KG1 (cell line): ENCODE measurements at places on chromosomes 1 and 21.

- no peak for DNase-seq
Observed at GRCh38 chr1:206466840-206467649, 3.2 kb upstream of the IKBKE start.

DNA sequence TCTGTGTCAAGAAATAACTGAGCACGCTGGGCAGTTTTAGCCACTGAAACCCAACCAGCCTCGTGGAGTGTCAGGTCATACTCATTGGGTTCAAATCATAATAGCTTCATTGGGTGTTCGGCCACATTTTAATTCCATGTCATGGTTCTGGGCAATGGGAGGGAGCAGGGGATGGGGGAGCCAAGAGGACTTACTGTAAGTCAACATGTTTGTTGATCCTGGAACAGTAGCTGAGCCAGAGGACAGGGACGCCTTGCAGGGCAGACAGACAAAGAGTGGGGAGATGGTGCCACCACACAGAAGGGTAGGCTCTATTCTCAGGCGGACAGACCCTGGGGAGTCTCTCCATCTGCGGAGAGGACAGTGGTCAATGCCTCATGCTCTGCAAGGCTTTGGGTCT, 161.1 kb downstream of the ZBTB18 start:
- DNase-seq = no peak

- no peak for DNase-seq
Observed at GRCh38 chr21:39612233-39613040, at the start of gene B3GALT5. Gene B3GALT5, plus strand, starts transcription at chr21:39612940. Its CDS starts 47,620 bp downstream, at chr21:39660560.

GRCh38 chr1:27600498-27601175, 3.3 kb downstream of the AHDC1 start:
- DNase-seq = no peak

- no peak for DNase-seq
Observed at GRCh38 chr1:207845109-207845508, 65.8 kb downstream of the CD34 start.

GRCh38 chr1:199612976-199613774, 414.3 kb upstream of the NR5A2 start:
- no peak for DNase-seq

- no peak for DNase-seq
Observed at GRCh38 chr1:11301601-11302000, 28.6 kb downstream of the UBIAD1 start.

DNA sequence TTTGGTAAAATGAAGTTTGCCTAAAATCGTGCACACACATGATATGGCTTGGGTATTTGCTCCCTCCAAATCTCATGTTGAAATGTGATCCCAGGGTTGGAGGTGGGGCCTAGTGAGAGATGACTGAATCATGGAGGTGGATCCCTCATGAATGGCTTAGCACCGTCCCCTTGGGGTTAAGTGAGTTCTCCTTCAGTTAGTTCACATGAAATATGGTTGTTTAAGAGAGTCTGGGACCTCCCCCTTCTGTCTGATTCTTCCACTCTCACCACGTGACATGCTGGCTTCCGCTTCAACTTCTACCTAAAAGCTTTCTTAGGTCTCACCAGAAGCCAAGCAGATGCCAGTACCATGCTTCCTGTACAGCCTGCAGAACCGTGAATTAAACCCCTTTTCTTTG, 58.4 kb downstream of the SIPA1L2 start:
- DNase-seq = no peak

GRCh38 chr1:99784809-99785255, 18.4 kb upstream of the FRRS1 start:
- no peak for DNase-seq

- DNase-seq = no peak
Observed at GRCh38 chr1:19457607-19458006, 27.7 kb downstream of the CAPZB start.

GRCh38 chr1:181057079-181057478, 23.3 kb downstream of the MR1 start:
- no peak for DNase-seq

DNA sequence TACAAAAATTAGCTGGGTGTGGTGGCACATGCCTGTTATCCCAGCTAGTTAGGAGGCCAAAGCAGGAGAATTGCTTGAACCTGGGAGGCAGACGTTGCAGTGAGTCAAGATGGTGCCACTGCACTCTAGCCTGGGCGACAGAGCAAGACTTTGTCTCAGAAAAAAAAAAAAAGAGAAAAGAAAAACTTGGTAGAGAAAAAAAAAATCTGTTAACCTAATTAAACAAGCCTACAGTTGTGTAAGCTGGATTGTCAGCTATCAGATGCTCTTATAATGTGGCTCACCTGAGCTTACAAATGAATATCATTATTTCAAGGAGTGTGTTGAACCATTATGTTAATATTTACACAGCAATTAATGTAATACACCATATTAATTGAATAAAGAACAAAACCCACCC, 26.4 kb upstream of the EYA3 start:
- DNase-seq = no peak
